ENCODE measurements at places on chromosomes 1 and 21. TPM values are rescaled to one million over a fixed set of nuclear protein-coding genes. Genes with fewer than 3 reads are reported as not detected.

- DNase-seq = no peak
Observed at GRCh38 chr1:224988042-224988441, 58.6 kb downstream of the DNAH14 start.

DNA sequence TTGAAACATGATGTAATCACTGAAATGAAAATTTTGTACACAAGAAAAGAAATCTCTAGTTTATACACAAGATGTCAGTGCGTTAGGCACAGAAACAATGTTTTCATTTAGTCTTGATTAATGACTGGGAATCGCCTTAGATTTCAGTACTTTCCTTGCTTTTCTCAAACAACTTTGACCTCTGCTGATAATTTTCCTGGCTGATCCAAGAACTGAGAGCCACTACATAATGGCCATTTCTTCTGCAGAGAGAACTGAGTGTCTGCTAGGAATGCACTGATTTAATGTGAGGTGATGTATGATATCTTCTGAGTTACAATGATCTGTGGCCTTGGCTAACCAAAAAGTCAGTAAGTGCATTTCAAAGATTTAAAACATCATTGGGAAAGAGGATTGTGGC, 308.1 kb downstream of the CTH start:
- DNase-seq = no peak

DNA sequence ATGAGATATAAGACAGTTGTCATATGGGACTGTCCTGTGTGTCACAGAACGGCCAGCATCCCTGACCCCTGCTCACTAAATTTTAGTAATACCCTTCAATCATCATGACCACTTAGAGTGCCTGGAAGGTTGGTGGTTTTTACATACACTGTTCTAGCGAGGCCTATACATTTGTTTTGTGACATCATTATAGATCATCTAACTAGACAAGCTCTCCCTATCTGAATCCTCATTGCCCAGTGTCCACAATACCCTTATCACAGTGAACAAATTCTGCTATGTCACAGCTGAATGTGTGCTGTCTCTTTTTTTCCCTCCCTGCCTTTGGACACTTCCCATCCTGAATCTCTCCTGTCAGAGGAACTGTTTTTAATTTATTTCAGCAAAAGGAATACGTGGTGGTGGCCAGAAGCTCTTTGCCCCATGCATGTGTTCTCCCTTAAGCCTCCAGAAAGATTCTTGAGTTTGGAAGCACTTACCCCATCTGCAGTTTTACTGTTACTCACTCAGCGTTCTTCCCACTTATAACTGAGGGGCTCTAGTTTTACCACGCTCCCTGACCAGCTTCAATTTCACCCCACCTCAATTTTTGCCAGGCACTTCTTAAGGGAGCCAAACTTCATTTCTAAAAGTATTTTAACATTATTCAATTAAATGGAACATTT, 70.3 kb downstream of the OLFML2B start:
- no peak for DNase-seq

DNA sequence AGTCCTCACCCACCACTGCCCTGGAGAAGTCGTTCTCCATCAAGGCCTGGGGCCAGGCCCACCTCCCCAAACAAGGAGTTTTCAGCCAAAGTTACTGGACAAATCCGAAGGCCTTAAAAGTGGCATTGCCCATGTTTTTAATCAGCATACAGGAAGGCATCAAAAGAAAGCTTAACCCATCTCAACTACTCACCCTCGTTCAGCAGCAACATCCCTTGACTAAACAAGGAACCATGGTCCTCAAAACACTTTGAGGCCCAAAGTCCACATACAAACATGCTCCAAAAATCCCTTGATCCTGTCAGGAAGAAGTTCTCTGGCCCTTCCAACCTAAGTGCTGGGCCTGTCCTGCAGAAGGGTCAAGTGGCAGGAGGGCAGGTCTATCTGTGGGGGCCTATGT, 1.6 kb downstream of the CAPZB start:
- no peak for DNase-seq

Gene PLEKHG5
- total RNA-seq = 30.6 TPM

All from type B pancreatic cell (in vitro differentiated cells).